NCI-H1436 treated with DMSO at 0.1 percent for 48 hours (cell line): ENCODE measurements at places on chromosomes 1 and 21.

DNA sequence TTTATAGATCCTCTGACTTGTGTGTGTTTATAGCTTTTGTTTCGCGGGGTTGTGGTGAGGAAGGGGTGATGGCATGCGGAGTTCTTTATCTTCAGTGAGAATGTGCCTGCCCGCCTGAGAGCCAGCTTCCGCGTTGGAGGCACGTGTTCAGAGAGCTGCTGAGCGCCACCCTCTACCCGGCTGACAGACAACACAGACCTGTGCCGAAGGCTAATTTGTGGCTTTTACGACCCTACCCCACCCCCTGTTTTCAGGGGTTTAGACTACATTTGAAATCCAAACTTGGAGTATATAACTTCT lies 14.4 kb upstream of the CD101 start:
- no peak for DNase-seq

GRCh38 chr1:96236156-96236739 lies 485.3 kb upstream of the PTBP2 start:
- DNase-seq, result peak; percentile 0

GRCh38 chr1:22447621-22448111 lies 4.0 kb upstream of the ZBTB40 start:
- DNase-seq, result no peak

DNA sequence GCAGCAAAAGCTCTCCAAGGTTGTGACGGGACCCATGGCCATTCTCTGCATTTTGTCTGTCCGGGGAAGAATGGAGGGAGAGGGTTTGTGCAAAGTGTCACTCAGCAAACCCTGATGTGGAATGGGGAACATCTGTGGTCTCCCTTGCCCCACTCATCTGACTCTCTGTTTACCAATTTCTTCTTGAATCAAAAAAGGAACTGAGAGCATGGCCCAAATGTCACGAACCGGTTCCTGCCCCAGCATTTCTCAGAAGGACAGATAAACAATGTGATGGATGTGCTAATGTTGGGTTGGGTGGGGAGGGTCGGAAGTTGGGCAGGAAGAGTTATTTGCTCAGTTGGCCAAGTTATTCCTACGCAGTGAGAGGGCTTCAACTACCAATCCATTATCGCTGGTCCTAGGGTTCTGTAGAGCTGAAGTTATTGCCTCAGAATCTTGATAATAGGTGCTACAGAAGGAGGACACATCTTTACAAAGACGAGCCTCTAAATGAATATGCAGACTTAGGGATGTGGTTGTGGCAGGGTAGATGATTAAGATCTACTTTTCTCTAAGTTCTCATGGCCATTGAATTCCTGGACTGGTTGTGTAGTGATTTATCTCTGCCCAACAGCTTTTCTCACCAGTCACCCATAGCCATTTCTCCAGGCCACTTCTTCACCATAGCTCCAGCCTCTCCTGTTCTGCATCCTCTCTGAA lies 9.6 kb upstream of the DUSP12 start:
- no peak for DNase-seq

DNA sequence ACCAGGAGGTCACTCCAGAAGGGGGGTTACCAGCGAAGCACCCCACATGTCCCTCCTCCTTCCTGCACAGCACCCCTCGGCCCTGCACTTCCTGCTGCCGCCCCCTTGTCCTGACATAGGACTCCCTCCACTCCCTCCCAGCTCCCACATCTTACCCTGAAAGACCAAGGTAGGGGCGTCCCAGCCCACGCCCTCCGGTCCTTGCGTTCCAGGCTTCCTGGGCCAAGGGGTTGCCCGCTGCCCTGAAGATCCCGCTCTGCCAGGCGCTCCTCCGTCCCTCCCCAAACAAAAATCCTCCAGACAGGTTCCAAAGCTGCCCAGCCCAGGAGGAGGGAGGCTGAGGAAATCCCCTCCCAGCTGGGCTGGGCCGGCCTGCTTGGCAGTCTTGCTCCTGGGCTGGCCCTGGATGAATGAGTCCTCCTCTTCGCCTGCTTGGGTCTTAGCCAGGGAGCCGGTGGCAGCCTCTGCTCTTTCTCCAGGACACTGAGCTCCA lies at the start of gene RHBDL2:
Gene RHBDL2, minus strand, starts transcription at position 304 of the 493 bp plus-strand sequence. CDS start 22,618 bp downstream, outside the sequence.
- DNase-seq, result no peak

- DNase-seq, result no peak
Measured at GRCh38 chr1:215273838-215274516, 191.4 kb downstream of the KCNK2 start.

GRCh38 chr1:12539320-12539704 lies 78.7 kb downstream of the DHRS3 start:
- no peak for DNase-seq

DNA sequence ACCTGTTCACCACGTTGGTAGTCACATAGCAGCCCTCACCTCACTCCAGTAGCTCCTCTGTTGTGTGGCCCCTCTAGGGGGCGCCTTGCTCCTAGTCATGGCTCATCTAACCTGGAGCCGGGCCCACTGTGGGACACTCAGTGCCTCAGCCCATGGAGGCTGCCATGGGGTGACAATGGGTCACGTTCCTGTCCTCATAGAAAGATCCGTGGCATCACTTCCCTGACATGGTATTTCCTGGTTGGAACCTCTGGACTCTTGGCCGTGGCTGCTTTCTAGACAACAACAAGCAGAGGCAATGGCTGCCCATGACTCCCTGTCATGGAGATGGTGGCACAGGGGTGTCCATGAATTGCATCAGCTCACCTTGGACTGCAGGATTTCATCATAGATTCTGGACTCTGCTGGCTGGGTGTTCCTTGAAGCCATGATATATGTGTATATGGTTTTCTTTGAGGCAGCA lies 27.5 kb upstream of the SLAMF6 start:
- DNase-seq, result no peak

DNA sequence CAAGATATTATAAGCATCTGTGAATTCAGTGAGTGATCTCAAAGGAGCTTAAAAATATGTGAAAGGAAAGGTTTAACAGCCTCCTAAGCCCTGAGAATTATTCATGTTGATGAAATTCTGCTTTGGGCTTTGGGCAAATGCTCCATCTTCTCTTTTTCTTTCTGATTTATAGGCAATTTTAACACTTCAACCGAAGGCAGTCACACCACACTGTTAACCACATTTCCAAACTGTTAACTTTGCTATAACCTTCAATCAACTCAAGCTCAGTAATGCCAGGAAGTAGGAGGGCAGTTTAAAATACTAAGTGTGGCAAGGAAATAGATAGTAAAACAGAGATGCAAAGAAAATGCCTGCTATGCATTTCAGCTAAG lies 54.4 kb upstream of the NEK7 start:
- DNase-seq, result no peak

DNA sequence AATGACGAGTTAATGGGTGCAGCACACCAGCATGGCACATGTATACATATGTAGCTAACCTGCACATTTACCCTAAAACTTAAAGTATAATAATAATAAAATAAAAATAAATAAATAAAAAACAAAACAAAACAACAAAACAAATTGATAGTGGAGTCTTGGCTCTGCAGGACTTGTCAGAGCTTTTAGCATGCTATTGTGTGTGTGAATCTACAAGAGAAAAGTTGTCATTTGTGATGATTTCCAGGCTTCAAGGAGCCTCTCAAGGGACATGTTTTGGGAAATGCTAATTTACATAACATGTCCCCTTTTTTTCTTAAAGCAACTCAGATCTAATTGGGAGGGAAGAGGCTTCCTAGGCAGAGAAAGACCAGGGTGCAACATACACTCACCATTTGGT lies 9.1 kb downstream of the IL22RA1 start:
- no peak for DNase-seq

- no peak for DNase-seq
Measured at GRCh38 chr1:41501581-41501980, 17.1 kb upstream of the EDN2 start.

DNA sequence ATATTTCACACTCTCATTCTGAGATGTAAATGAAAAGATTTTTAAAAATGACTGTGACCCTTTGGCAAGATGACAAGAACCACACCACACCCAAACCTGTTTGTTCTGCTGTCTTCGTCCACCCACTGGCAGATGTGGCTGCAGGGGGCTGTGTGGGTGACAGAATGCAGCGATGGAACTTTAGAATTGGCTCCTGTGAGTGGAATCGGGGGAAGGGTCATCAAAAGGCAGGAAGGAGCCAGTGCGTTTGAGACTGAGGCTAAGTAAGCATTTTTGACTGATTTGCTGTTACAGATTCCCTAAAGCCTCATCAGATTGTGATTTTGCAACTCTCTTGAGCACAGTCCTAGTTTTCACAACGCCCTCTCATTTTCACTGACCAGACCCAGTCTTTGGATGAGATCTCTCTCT lies 111.2 kb upstream of the ADGRL2 start:
- DNase-seq, result no peak

DNA sequence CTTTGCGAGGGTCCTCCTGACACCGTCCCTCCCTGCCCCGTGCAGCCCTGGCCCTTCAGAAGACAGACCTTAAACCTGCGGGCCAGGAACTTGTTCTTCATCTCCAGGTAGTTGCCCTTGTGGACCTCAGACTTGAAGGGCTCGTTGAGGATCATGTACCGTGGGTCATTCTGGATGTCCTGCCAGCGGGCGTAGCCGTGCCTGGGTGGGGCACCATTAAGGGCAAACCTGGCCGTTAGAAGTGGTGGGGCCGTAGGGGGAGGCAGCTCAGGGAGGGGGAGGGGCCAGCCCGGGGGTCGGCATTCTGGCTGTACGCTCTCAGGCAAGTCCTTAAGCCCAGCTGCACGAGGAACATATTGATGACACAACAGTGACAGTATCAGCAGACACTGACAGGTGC lies 64.6 kb downstream of the KCNAB2 start:
- DNase-seq, result no peak
